ENCODE measurements at places on chromosomes 5 and 9.

DNA sequence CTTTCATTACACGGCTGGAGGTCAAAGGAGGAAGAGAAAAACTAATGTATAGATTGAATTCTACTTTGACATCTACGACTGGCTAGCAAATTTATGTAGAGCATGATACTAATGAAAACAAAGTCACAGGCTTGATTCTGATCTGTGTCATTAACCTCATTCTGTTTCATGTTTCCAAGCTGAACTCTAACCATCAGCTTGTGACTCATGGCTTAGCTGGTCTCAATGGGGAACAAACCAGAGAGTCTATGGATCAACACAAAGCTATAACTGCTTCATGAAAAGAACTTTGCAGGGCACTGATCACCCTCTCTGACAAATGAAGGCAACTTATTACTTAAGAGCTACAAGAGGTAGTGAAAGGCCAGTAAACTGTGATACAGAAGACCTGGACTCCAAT is 23.6 kb upstream of the PDE4D start:
- no peak for DNase-seq

- no peak for DNase-seq
Measured at GRCh38 chr5:173664154-173664526, 47.7 kb upstream of the BOD1 start.

DNA sequence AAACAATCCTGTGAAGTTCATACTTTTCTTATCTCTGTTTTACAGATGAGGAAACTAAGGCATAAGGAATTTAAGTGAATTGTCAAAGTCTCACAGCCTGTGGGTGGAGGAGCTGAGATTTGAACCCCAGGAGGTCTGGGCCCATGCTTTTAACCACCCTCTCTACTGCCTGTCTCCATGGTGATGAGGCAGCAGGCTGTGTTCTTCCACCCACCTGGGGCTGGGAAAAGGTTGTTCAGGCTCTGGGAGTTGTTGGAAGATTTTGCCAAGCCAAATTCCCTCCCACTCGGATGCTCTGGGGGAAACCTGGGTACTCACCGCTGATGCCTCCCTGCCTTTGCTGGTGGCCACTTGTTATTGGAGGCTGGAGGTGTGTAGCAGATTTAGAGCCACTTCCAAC is 18.3 kb upstream of the SYNPO start:
- no peak for DNase-seq

DNA sequence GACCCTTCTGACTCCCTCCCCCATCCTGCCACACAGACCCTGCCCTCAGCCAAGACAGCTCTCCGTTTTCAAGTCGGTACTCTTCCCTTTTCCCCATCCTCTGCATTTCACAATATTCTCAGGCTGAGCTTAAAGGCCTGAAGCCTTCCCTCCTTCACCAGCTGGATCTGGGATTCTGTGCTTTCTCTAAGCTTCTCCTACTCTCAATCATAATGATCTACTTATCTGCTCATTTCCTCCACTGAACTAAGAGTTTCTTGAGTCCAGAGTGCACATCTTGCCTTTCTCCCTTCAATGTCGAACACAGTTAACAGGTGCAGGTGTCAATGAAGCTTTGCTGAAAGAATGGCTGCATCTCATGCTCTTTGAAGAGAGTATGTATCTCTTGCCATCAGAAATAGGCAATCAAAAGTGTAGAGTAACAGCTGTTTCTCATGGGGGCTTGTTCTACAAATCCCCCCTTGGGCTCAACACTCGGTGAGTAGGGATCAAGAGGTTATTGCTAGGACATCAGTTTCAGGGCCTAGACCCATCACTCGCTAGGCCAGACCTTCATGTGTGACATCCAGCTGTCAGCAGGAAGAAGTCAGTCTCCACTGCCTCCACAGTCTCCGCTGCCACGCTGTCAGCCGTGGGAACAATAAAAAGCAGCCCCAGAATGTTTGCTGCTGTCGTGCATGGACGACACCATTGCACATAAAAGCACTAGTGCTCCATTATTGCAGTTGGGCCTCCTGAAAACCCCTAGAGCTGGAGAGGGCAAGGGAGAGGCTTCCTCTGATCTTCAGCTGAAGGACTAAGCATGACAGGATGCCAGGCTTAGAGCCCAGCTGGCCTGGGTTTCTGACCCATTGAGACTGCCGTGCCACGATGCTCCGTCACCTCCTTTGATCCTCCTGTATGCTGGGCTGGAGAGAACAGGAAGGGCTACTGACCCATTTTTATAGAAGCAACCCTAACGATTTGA is 23.7 kb downstream of the TRAF1 start:
- no peak for DNase-seq

DNA sequence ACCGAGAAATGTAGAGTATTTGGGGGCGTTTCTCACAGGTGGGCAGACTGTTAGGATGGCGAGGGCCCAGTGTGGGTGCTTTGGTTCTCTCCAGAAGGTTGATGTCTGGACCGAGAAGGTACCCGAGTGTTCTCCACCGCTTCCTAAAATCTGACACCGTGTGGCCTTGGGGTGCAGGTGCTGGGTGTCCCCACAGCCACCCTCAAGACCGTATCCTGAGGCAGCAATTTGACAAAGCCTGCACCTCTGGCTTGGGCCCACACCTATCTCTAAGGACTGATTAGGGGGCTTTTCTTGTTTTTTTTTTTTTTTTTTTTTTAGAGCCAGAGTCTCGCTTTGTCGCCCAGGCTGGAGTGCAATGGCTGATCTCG is 1.3 kb downstream of the PPP1R26 start:
- no peak for DNase-seq

- DNase-seq = no peak
Measured at GRCh38 chr9:129414993-129415941, 205.6 kb downstream of the C9orf50 start.

DNA sequence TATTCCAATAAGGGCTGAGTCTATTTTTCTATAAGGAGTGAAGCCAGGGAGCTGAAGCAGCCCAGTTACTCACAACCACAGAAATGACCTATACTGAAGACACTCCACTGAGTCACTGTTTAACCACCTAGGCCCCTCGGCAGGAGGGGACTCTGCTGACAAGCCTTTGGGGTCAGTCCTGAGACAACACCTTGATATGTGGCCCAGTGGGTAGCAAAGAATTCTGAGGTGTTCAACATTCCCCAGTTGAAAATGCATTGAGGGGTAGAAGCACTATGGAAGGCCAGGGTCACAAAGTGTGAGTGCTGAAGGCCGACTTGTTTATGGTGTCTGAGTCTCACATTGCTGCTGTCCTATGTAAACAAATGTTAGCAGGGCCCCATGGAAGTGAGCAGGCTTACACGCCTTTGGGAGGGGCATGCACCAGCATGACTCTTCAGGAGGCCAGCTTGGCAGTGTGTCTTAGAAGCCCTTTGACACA is 112.6 kb upstream of the NFIL3 start:
- no peak for DNase-seq

DNA sequence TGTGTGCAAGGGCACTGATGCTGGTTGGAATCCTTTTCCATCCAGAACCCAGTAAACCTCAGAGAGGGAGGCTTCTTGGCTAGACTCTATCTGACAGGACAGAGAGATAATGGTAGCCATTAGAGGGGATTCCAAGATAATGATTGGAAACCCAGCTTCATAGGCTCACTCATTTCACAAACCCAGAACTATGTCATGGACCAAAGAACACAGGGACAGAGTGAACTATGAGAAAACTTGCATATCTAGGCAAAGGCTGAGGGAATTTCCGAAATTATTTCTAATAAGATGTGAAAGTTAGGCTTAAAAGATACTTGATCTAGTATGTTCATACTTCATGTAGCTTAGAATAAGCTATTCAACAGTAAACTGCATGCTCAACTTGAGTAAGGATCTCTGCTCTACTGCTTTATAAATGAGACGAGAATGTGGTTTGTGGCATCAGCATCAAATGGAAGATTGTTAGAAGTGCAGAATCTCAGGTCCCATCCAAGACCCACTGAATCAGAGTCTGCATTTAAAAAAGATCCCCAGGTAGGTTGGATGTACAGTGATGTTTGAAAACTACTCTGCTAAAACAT is 261.4 kb downstream of the DMRT2 start:
- DNase-seq = no peak

DNA sequence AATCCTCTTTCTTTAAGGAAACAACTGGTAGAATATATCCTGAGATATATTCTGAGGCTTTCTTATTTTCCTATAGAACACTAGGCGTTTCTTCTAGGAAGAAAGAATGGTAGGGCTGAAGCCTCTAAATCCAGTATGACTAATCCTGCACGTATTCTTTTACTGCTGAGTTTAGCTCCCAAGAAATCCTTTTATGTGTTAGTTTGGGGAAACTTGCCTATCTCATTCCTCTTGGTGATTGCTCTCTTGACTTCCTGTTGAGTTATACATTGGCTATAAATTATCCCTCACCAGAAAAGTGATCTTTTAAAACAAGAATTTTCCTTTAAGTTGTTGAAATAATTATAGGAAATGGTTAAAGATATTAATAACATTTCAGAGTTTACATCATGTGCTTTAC is 422.9 kb downstream of the TMEM161B start:
- DNase-seq = no peak

GRCh38 chr5:142539154-142539740 is 146.6 kb downstream of the FGF1 start:
- no peak for DNase-seq

GRCh38 chr5:14879937-14880589 is 8.5 kb upstream of the ANKH start:
- no peak for DNase-seq

DNA sequence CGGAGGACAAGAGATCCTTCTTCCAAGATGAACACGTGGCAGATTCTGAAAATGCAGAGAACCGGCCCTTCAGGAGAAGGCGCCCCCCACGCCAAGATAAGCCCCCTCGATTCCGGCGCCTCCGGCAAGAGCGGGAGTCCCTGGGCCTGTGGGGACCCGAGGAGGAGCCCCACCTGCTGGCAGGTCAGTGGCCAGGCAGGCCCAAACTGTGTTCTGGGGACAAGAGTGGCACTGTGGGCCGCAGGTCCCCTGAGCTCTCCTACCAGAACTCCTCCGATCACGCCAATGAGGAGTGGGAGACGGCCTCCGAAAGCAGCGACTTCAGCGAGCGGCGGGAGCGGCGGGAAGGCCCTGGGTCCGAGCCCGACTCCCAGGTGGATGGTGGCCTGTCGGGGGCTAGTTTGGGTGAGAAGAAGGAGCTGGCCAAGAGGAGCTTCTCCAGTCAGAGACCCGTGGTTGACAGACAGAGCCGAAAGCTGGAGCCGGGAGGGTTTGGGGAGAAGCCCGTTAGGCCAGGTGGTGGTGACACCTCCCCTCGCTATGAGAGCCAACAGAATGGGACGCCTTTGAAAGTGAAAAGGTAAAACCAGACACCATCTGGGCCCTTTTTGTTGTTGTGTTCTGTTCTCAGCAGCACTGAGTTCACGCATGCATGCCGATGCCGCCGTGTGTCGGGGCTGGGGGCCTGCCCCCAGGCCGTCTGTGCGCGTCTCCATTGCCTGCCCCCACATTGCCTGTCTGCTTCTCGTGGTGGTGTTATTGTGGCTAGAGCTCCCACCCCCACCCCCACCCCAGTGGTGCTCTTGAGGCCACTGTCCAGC is 26.6 kb upstream of the POMT1 start:
- DNase-seq = peak; percentile 57

DNA sequence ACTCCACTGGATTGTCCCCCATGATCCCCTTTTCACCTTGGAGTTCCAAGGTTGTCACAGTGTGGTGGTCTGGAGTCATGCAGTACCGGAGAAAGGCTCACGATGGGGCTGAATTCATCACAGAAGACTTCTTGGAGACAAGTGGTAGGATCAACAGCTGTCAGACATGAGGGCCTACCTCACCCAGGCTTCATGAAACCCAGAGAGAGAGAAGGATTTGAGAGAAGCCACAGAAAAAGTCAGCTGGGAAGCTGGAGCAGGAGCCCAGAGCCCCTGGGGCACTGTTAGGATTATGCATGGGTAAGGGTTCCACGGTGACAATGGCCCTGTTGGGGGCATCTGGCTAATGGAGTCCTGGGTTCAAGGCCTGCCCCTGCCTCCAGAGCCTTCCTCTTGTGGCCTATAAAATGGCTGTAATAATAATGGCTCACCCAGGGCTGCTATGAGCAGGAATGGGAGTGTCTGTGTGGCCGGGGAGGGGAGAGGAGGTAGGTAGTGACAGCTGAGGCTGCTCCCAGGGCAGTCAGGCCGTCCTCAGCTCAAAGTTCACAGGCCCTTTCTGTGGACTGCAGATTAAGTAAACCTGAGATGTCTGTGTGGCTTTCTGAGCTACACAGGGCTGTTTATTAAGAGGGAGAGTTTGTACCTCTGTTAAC is 910 bp downstream of the TRIM14 start:
- DNase-seq = no peak

DNA sequence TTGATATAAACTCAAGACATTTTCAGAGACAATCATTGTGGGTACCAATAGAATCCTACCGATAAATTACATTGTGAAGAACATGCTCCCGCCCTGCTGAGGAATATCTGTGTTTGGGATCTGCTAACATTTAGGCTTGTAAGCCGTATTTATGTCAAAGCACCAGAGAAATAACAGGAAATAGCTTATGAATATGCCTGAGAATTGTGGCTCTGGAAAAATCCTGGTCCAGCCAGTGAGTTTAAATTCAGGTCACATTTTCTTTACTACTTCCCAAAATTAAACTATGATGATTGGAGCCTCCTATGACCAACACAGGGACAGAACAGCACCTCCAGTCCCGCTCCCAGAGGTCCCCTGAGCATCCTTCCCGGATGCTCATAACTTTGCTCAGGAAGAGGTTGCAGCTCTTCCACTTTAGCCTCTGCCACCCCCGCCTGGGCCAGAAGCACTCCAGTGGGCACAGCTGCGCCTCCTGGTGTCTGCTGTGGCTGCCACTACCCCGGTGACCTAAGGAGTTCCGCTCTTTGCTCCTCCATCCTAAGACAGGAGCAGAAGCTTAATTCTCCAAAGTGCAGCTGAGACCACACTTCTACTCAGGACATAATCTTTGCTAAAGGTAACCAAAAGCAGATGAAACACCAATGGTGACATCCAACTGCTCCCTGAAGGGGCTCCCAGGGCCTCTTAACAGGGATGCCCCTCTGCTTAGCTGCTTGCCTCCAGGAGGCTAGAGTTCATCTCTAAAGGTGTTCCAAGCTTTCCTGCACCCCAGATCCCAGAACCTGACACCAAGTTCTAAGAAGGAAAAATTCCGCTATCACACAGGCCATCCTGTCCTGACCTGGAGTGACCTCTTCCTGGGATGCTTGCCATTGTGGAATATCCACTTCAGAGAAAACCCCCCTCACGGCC is 58.8 kb downstream of the SLC1A1 start:
- DNase-seq = no peak

- DNase-seq = no peak
Measured at GRCh38 chr5:76732405-76733048, 16.6 kb downstream of the F2R start.

GRCh38 chr5:43000914-43001313 is 39.2 kb downstream of the ANXA2R start:
- no peak for DNase-seq

- DNase-seq = no peak
Measured at GRCh38 chr5:152170350-152170749, 234.7 kb downstream of the NMUR2 start.

GRCh38 chr5:143506836-143507552 is 103.5 kb upstream of the NR3C1 start:
- DNase-seq = no peak

DNA sequence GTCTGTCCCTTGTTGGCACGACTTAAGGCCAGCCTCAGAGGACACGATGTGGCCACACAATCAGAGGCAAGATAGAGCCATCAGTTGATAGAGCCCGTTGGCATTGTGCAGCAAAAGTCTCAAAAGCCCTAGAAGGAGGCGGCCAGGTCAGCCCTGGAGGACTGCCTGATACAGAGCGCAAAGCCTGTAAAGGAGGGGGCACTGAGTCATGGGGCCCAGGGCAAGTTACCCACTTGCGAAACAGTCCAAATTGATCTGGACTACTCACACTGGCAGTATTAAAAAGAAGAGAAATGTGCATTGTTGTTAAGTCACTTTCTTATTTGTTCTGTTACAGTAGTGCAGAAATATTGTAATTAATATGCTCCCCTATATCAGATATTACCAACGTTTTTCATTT is 51.5 kb downstream of the KLF9 start:
- no peak for DNase-seq
